ENCODE measurements at places on chromosomes 1 and 21.

DNA sequence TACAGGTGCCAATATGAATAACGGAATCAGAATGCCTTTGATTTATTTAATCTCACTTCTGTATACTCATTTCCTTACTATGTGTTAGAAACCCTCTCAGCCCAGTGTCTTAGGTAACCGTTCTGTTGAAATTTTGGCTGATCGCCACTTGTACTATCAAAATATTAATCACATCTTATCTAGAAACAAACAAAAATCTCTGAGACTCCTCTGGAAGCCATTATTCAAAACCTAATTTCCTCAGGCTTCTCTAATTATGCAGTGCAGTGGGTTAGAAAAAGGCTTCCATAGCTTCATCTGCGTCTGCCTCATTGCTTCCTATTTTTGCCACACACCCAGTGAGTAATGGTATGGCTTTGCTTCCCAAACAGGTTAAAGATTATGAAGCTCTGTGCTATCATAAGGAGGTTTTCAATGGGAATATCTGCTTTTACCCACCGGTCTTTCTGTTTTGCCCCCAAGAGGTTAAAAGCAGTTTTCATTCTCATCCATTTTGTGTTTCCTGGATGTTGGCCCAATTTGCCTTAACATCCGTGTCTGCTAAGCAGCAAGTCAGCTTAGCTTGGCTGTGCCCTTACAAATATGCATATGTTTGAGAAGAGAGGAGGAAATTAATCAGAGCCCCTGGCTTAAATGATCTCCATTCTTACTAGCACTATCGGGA lies 129.6 kb downstream of the RYR2 start:
- DNase-seq = no peak

DNA sequence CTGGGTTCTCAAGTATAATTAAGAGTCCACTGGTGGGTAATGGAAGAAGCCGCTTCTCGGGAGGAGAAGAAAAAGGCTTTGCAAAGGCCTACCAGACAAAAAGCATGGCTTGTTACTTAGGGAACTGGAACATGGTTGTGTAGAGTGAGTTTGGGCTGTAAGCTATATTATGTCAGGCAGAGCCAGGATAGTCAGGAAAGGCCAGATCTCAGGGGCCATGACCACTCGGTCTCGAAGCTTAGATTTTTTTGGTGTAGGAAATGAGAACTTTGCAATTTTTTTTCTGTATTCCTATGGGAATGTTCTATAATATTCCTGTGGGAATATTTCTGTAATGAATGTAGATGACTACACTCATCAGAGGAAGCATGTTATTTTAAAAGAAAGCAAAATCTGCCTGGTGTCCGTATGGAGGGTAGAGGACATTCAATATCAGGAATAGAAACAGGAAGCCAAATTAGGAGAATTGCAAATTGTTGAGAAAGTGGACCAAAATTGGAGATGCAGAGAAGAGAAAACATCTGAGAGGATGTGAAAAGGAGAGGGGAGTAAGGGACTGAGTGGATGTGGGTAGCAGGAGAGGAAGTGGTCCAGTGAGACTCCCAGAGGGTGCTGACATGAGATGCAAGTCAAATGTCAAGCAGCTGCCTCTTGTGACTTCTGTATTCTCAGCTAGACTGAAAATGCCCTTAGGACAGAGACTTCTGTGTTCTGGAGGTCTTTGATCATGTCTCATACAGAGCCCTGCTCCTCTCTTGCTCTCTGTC lies 45.2 kb upstream of the HAO2 start:
- DNase-seq = no peak

- peak; percentile 34 for DNase-seq
Observed at GRCh38 chr1:25616987-25617624, 515 bp downstream of the MAN1C1 start.

DNA sequence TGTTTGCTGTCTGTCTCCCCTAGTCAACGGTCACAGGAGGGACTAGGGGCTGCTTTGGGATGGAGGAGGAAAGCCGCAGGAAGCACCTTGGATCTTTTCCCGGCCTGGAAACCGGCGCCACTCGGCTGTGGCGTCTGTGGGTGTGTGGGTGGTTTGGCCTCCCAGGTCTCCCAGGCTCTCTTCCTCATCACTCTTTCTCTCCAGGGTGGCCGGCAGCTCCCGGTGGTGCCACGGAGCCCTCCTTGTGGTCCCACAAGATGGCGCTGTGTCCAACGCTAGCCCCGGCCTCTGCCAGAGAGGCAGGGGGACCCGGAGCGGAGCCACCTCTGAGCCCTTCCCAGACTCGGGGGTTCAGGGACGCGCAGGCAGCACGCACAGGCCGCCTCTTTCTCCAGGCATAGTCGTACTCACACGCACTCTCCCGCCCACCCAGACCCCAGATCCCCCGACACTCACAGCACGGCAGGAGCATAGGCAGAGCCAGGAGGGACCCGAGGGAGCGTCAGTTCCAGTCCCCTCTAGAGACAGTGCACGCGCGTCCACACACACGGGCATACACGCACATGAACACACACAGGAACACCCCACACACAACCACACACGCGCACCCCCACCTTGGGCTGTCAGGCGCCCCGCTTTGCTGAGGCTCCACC lies 31.2 kb downstream of the CDCP2 start:
- DNase-seq = peak; percentile 81

GRCh38 chr1:201841265-201841912 lies 12.4 kb downstream of the IPO9 start:
- DNase-seq = no peak

DNA sequence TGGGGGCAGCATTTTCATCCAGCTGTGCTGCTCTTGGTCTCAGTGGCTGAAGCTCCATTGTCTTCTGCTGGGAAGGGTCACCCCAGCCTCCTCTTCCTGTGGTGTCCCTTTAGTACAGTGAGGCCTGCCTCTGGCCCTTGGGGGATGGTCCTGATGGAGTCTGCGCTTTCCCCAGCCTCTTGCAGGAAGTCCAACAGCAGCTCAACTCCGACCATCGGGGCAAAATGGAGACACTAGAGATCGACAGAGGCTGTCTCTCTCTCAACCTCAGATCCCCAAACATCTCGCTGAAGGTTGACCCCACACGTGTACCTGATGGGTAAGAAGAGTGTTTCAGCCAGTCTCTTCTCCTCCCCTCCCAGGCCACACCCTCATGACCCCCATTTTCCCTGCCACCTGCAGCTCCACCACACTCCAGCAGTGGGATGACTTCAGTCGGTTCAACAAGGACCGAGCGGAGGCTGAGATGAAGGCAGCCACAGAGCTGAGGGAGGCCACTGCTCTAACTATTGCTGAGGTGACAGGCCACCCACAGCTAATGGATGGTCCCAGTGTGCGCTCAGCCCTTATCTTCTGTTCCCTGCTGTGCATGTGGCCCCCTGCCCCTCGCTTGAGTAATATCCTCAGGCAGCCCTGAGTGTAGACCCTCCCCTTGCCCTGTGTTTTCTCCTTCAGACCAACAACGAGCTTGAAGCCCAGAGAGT lies 2.0 kb upstream of the ADPRS start:
- DNase-seq = no peak

- DNase-seq = no peak
Observed at GRCh38 chr1:32746130-32746529, 43.6 kb upstream of the SYNC start.

GRCh38 chr21:35943752-35944151 lies 116.6 kb downstream of the SETD4 start:
- no peak for DNase-seq

DNA sequence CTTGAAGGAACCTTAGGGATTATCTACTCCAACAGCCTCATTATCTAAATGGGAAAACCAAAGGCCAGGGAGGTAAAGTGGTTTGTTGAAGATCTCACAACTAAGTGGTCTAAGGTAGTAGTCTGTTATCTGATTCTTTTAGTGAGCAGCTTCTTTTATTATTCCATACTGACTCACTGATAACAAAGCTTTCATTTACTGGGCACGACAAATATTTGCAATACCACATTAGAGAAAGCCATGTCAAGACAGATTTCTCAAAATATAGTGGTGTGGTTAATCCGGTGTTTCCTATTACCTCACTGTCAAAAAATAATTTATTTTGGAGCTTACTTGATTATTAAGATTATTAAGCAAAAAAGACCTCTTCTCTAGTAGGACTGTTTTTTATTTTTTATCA lies 369.1 kb downstream of the S1PR1 start:
- DNase-seq = no peak
